ENCODE measurements at places on chromosomes 5 and 9. TPM values are rescaled to one million over a fixed set of nuclear protein-coding genes. Genes with fewer than 3 reads are reported as not detected.

Gene FCN2
- total RNA-seq, result not detected

Gene DCTN4
- 29.0 TPM for total RNA-seq

Gene AFAP1L1
- 17.2 TPM for total RNA-seq

Gene SLC1A3
- 1.3 TPM for total RNA-seq

GRCh38 chr9:115944166-115944948, 209.2 kb upstream of the PAPPA start:
- no peak for DNase-seq

- DNase-seq, result no peak
These were observed 31.7 kb upstream of the CCL21 start for GRCh38 chr9:34741628-34742027.

GRCh38 chr9:5518937-5519319, 8.6 kb downstream of the PDCD1LG2 start:
- no peak for DNase-seq

- DNase-seq, result no peak
These were observed 233.5 kb upstream of the GAS1 start for GRCh38 chr9:87180841-87181240.

- no peak for DNase-seq
These were observed 587.4 kb downstream of the PRELID2 start for GRCh38 chr5:145247745-145248040.

- DNase-seq, result no peak
These were observed 200.8 kb upstream of the ST8SIA4 start for GRCh38 chr5:101103874-101104273.

Measured in epithelial cell of proximal tubule (primary cell).